ENCODE measurements at places on chromosomes 2 and 18.

GRCh38 chr2:152247337-152247695, 71.8 kb upstream of the STAM2 start:
- DNase-seq = no peak

- DNase-seq = peak; percentile 25
Measured at GRCh38 chr2:241540771-241541561, 17.6 kb upstream of the BOK start.

DNA sequence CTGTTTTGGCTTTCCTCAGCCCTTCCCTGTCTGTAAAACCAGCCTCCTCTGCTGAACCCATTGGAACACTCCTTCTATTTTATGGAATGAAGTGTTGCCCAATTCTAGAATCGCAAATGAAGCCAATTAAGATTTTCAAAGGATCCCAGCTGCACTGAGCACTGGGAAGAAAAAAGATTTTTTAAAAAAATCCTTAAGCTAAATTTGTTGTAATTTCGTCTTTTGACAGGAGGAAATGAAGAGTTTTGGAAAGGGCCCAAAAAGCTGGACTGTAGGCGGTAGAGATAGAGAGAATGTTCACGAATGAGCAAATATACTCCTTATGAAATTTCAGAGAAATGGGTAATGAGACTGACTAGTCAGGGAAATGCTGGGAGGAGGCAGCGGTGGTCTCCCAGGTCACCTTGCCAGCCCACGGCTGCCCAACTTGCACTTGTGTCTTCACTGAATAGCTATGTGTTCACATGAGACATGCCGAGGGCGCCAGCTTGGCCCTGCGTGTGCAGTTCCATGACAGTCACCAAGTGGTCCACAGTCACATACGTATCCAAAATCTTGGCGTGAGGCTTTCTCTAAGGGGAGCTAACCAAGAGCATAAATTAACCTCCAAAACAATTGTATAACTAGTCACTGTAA, 69.9 kb downstream of the SGPP2 start:
- DNase-seq = no peak

DNA sequence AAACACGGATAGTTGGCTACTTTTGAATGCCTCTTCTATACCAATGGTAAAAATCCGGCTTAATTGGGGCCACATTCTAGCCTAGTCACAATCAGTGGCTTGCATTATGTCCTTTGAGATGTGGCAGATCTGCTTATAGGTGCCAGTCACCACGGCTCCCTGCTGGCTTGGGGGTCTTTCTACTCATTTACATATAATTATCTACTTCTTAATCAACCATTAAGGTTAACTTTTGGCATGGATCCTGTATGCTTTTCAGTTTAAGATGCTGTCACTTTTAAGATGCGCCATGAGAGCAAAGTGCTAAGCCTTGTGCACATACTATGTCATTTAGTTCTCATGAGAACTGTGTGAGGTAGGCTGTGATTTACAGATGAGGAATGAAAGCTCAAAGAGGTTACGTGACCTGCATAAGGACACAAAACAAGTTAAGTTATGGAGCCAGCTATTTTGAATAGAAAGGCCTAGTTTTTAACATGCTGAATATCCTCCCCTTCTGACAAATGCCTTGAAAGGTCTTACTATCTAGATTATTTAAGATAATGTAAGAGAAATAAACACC, 4.1 kb downstream of the NEDD4L start:
- DNase-seq = no peak

- peak; percentile 17 for DNase-seq
Measured at GRCh38 chr2:8229546-8229986, 452.3 kb upstream of the ID2 start.

GRCh38 chr2:714005-714741, 37.0 kb upstream of the TMEM18 start:
- no peak for DNase-seq

DNA sequence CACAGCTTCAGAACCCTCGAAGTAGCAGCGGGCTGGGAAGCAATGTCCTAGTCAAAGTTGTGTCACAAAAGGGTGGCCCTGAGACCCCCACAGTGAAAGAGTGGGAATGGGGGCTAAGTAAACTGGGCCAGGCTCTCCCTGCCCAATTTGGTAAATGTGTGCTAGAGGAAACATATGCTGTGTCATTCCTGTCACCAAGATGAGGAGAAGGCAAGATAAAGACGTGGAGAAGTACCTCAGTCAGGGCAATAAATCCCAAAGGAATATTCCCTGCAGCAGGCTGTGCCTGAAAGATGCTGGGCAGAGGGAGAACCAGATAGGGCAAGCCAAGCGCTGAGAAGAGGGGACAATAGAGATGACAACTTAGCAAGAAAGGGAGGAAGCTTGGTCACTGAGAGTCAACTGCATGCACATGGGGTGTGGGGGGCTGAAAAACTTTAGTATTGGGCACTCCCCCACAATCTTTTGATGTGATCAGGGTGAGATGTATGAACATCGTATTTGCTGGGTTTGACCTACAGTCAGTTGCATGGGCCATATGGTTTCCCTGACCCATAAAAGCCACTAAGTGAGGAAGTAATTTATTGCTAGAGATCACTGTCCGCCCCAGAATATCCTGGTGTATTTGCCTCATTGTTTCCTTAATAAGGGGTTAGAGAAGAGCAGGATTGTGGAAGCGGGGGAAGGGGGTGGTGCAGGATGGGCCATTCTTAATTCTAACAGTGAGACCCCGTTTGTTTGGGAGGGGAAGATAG, 49.9 kb upstream of the CXCR4 start:
- DNase-seq = no peak

GRCh38 chr2:72914206-72914559, 3.1 kb upstream of the EMX1 start:
- no peak for DNase-seq

DNA sequence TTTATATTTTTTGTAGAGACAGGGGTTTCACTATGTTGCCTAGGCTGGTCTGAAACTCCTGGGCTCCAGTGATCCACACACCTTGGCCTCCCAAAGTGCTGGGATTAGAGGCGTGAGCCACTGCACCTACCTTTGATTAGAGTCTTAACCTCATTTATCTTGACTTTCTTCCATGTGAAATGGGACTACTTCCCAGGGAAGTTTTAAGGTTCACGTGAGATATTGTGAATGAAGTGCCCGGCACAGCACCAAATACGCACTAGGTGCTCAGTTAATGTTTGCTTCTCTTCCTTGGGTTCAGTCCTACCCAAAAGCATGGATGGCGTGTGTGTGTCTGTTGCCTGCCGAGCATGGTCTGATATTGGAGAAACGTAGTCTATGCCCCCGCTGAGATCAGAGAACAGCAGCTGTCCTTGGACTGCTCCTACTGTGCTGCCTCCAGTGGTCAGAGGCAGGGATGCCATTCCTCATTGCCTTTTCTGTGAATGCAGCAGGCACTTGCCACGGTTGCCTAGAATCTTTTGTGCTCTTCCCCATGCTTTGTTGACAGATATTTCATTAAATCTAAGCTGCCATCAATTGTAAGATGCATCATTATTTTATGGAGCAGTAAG, 12.3 kb upstream of the TFCP2L1 start:
- no peak for DNase-seq

DNA sequence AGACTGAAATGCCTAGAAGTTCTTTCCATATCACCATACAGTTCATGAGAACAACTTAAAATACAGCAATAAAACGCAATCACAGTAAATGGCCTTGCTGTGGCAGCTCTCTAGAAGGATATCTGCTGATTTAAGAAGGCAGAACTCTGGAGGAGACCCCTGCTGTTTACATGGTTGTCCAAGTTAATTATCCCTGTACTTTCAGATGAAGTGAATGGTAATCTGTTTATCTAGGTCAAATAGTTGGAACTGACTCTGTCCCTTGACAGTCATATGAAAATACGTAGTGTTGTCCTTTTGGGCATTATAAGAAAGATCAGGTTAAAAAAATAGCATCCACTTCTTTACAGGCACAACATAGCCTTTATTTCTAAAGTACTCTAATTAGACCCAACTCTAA, 115.6 kb downstream of the COLEC12 start:
- DNase-seq = no peak

DNA sequence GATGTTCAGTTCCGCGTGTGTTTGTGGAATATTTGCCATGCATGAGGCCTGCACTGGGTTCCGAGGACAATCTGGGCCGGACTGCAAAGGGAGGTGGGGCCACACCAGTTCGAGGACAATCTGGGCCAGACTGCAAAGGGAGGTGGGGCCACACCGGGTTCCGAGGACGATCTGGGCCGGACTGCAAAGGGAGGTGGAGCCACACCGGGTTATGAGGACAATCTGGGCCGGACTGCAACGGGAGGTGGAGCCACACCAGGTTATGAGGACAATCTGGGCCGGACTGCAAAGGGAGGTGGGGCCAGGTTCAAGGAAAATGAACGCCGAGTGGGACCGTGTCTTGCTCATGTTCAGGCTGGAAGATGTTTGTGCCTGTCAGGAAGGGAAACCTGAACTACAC, 97.8 kb upstream of the HDAC4 start:
- no peak for DNase-seq

- DNase-seq = no peak
Measured at GRCh38 chr2:38064801-38065501, 11.0 kb downstream of the CYP1B1 start.

GRCh38 chr2:46165916-46166315, 131.3 kb upstream of the EPAS1 start:
- no peak for DNase-seq

GRCh38 chr2:189163889-189164288, 15.7 kb downstream of the COL5A2 start:
- DNase-seq = no peak

GRCh38 chr2:229873123-229873581, 48.7 kb downstream of the TRIP12 start:
- DNase-seq = no peak

- no peak for DNase-seq
Measured at GRCh38 chr2:99652862-99653261, 163.0 kb upstream of the REV1 start.

GRCh38 chr2:76445880-76446279, 735.2 kb upstream of the GCFC2 start:
- no peak for DNase-seq

- no peak for DNase-seq
Measured at GRCh38 chr2:205688417-205689200, 6.3 kb downstream of the NRP2 start.

Data from stimulated activated CD4-positive, alpha-beta T cell treated with anti-CD3 and anti-CD28 coated beads, Interleukin-2, amount 100 ng/mL, for 4 hours (primary cell).